ENCODE measurements at places on chromosomes 11 and 22.

DNA sequence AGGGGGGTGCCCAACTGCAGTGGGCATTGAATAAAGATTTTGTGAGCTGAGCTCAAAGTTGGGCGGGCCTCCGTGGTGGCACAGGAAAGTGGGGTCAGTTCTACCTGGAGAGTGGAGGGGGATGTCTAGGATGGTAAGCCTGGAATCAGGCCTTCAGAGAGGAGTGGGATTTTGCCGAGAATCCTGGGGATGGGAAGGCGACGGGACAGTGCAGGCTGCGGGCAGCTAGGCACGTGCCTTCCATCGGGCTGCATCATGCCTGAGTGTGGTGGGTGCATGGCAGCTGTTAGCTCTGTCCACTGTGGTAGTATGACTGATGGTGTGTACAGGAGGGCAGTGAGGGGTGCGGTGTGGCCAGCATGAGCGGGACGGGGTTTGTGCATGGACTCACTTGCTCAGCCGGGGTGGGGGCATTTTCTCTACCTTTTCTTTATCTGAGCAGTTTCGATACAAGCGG is 3.6 kb downstream of the SHANK3 start:
- no peaks in the 10 kb centered on the region for H3K36me3 ChIP-seq
- no peak overlapping the region for H3K27ac ChIP-seq
- no peak for DNase-seq
- H3K4me3 ChIP-seq = no peak overlapping the region

- H3K36me3 ChIP-seq = peaks cover 12% of the 10 kb centered on the region
- no peaks in the 10 kb centered on the region for H3K4me1 ChIP-seq
- H3K4me3 ChIP-seq = no peak overlapping the region
- H3K27ac ChIP-seq = no peak overlapping the region
- H3K27me3 ChIP-seq = no peaks in the 10 kb centered on the region
- DNase-seq = no peak
Measured at GRCh38 chr11:19176629-19177186, 25.1 kb downstream of the CSRP3 start.

- peak overlapping the region; percentile 74 for H3K27ac ChIP-seq
- H3K4me3 ChIP-seq = peak overlapping the region; percentile 21
- no peak for DNase-seq
- H3K36me3 ChIP-seq = no peaks in the 10 kb centered on the region
Measured at GRCh38 chr22:23237201-23237798, 57.0 kb downstream of the BCR start.

GRCh38 chr22:27885977-27886842 is 32.8 kb downstream of the PITPNB start:
- H3K36me3 ChIP-seq = peaks cover 9% of the 10 kb centered on the region
- DNase-seq = no peak
- H3K27me3 ChIP-seq = no peaks in the 10 kb centered on the region
- no peak overlapping the region for H3K4me3 ChIP-seq
- peaks cover 43% of the 10 kb centered on the region for H3K4me1 ChIP-seq
- peak overlapping the region; percentile 45 for H3K27ac ChIP-seq

GRCh38 chr11:112174789-112175598 is at the start of gene BCO2:
Gene BCO2, plus strand, starts transcription at chr11:112175512. Its CDS starts 90 bp downstream, at chr11:112175602.
- H3K36me3 ChIP-seq = no peaks in the 10 kb centered on the region
- no peak within 1 kb of the TSS for H3K27ac ChIP-seq
- peak within 1 kb of the TSS; percentile 55 for H3K4me3 ChIP-seq

DNA sequence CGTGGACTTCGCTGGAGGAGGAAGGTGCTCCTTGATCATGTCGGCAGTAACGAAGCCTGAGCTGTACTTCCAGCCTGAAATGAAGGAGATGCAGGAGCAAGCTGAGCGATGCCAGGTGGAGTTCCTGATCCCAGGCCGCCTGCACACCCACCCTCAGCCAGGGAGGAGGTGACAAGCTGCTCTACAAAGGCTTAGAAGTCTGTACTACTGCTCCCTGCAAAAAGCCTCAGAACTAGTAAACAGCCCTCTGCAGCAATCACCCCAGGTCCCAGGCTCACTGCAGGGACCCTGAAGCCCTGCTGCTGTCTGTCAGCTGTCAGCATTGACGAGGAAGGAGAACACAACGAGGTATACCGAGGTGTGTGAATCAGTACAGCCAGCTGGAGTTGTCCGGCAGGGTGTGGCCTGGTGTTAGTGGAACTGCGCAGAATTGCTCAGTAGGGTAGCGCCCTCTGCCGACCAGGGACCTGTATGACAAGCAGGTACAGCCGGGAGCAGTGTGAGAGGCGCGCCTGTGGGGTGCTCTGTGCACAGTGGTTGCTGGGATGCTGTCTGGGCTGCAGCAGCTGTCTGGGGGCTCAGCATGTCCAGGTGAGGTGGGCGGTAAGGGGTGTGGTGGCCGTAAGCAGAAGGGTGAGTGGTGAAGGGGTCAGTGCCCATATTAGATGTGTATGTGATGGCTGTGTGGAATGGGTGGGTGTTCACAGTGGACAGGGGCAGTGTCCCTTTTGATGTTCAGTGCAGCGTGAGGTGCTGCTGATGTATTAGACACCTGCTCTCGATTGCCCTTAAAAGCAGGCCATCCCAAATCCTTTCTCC is 7.6 kb downstream of the CYB5R2 start:
- DNase-seq = peak; percentile 19
- no peaks in the 10 kb centered on the region for H3K4me1 ChIP-seq

DNA sequence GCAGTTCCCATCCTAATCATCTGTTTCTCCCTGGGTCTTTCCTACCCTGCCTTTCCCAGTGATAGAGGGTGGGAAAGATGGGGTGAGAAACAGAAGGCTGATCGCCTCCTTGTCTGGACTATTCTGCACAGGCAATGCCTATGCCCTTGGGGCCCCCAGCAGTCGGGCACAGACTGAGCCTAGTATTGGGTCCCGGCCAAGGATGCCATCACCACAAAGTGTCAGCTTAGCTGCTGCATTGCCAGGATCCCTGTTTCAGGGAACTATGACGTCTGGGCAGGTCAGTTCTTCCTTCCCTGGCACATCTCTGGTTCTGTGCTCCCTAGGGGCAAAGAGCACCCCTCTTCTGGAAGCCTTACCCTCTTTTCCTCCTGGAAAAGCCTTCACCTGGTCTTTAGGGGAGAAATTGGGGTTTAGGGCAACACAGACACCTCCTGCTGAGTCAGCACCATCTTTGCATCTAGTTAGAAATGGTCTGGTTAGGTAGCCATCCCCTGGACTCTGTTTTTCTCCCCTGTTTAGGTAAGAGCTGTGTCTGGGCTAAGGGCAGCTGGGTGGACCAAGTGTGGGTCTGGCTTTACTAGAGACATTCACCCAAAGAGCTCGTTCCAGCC is 2.1 kb downstream of the ADAMTS8 start:
- peak overlapping the region; percentile 15 for H3K27ac ChIP-seq
- peak overlapping the region; percentile 80 for H3K4me3 ChIP-seq
- peaks cover 28% of the 10 kb centered on the region for H3K4me1 ChIP-seq
- DNase-seq = no peak
- H3K27me3 ChIP-seq = no peaks in the 10 kb centered on the region

- no peak for DNase-seq
- no peaks in the 10 kb centered on the region for H3K36me3 ChIP-seq
- peaks cover 27% of the 10 kb centered on the region for H3K4me1 ChIP-seq
Measured at GRCh38 chr22:50138988-50139387, 31.5 kb upstream of the PANX2 start.

DNA sequence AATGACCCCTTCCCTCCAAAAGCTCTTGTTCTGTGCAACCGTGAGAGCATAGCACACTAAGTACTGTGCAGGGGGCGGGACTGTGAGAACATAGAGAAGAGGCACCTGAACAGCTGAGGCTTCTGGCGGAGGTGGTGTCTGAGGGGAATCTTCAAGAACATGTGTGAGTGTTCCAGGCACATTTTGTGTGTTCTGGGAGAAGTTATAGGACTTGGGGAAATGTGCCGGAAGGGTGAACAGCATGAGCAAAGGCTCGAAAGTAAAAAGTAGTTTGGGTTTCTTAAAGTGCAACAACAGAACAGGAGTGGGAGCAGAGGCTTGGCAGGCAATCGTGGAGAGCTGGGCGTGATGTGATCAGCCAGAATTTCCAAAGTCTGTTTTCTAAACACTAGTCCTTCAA is 12.4 kb upstream of the SYN3 start:
- H3K4me1 ChIP-seq = no peaks in the 10 kb centered on the region
- no peaks in the 10 kb centered on the region for H3K27me3 ChIP-seq
- DNase-seq = no peak
- no peaks in the 10 kb centered on the region for H3K36me3 ChIP-seq

DNA sequence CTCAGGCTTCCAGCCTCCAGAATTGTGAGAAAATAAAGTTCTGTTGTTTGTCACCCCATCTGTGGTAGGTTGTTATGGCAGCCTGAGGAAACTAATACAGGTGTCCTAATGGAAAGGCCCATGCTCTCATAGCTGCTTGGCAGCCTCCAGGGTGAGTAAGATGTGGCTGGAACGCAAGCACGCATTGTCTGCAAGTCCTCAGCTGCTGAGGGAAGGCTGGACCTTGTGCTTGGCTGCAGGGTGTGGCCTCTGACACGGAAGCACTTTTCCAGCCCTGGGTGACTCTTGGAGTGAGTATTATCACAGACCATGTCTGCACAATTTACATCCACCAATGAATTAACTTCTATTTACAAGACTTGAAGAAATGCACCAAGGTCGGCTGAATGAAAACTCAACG is 44.4 kb upstream of the BARX2 start:
- no peak for DNase-seq
- H3K36me3 ChIP-seq = no peaks in the 10 kb centered on the region
- H3K4me3 ChIP-seq = no peak overlapping the region

GRCh38 chr22:39685336-39686177 is 115.0 kb downstream of the CACNA1I start:
- no peaks in the 10 kb centered on the region for H3K36me3 ChIP-seq
- H3K4me1 ChIP-seq = no peaks in the 10 kb centered on the region
- no peak overlapping the region for H3K27ac ChIP-seq
- no peak overlapping the region for H3K4me3 ChIP-seq
- no peak for DNase-seq

GRCh38 chr11:21983431-21983830 is 209.5 kb upstream of the ANO5 start:
- no peaks in the 10 kb centered on the region for H3K36me3 ChIP-seq
- no peaks in the 10 kb centered on the region for H3K27me3 ChIP-seq
- no peak for DNase-seq
- no peaks in the 10 kb centered on the region for H3K4me1 ChIP-seq
- H3K4me3 ChIP-seq = no peak overlapping the region

DNA sequence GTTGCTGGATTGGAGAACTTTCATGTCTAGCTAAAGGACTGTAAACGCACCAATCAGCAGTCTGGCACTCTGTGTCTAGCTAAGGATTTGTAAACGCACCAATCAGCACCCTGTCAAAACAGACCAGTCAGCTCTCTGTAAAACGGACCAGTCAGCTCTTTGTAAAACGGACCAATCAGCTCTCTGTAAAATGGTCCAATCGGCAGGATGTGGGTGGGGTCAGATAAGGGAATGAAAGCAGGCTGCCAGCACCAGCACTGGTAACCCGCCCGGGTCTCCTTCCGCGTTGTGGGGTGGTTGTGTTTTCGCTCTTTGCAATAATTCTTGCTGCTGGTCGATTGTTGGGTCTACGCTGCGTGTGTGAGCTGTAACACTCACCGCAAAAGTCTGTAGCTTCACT is 11.3 kb downstream of the MYO18B start:
- no peaks in the 10 kb centered on the region for H3K27me3 ChIP-seq
- H3K4me1 ChIP-seq = peaks cover 68% of the 10 kb centered on the region
- H3K27ac ChIP-seq = peak overlapping the region; percentile 82
- no peak for DNase-seq

GRCh38 chr22:27108425-27109114 is 451.2 kb downstream of the MIAT start:
- H3K36me3 ChIP-seq = no peaks in the 10 kb centered on the region
- H3K27me3 ChIP-seq = no peaks in the 10 kb centered on the region
- H3K4me1 ChIP-seq = peaks cover 53% of the 10 kb centered on the region
- no peak for DNase-seq
- H3K27ac ChIP-seq = peak overlapping the region; percentile 87
- H3K4me3 ChIP-seq = peak overlapping the region; percentile 11

- H3K4me1 ChIP-seq = peaks cover 30% of the 10 kb centered on the region
- no peaks in the 10 kb centered on the region for H3K27me3 ChIP-seq
- DNase-seq = no peak
- peaks cover 13% of the 10 kb centered on the region for H3K36me3 ChIP-seq
Measured at GRCh38 chr11:123069908-123070821, 8.2 kb upstream of the HSPA8 start.

GRCh38 chr11:32444186-32444585 is 8.8 kb upstream of the WT1 start:
- H3K27me3 ChIP-seq = no peaks in the 10 kb centered on the region
- no peak overlapping the region for H3K4me3 ChIP-seq
- no peaks in the 10 kb centered on the region for H3K36me3 ChIP-seq
- H3K4me1 ChIP-seq = no peaks in the 10 kb centered on the region
- H3K27ac ChIP-seq = no peak overlapping the region
- DNase-seq = no peak
